ENCODE measurements at places on chromosomes 12 and 14. TPM values are rescaled to one million over a fixed set of nuclear protein-coding genes. Genes with fewer than 3 reads are reported as not detected.
A peak's percentile ranks its signal among the peaks of the same experiment; 100 is the strongest.

The PMCH gene
- total RNA-seq: not detected

The SERPINA1 gene
- 4.9 TPM for total RNA-seq

DNA sequence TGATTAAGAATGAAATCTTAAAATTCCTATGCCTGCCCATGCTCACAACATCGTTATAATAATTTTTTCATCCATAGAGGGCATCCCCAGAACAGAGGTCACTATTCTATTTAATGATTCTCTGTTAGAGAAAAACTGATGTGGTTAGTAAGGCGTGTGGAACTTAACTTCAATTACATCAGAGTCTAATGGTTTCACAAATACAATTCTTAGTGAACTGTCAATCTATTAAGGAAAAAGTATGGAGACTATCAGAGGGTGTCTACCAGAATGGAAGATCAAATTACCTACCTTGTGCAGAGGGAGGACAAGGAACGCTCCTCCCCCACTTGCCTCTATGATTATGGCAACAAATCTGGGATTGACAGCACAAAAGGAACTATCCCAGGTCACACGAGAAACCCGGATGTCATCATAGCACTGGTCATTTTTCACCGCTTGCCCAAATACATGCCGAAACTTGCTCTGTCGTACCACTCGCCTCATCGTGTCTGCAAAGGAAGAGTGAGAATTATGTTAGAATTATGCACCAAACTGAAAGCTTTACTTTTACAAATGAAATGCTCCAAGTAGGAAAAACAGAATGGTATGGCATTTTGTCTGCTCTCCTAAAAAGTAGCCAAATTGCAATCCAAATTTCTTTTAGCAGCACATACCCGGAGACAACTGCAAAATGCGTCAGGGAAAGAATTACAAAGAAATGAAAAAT, 30.3 kb downstream of the CORO1C start:
- H3K36me3 ChIP-seq: no peaks in the 10 kb centered on the region
- H3K27me3 ChIP-seq: no peaks in the 10 kb centered on the region
- H3K4me3 ChIP-seq: no peak overlapping the region
- H3K27ac ChIP-seq: peak overlapping the region; percentile 47

DNA sequence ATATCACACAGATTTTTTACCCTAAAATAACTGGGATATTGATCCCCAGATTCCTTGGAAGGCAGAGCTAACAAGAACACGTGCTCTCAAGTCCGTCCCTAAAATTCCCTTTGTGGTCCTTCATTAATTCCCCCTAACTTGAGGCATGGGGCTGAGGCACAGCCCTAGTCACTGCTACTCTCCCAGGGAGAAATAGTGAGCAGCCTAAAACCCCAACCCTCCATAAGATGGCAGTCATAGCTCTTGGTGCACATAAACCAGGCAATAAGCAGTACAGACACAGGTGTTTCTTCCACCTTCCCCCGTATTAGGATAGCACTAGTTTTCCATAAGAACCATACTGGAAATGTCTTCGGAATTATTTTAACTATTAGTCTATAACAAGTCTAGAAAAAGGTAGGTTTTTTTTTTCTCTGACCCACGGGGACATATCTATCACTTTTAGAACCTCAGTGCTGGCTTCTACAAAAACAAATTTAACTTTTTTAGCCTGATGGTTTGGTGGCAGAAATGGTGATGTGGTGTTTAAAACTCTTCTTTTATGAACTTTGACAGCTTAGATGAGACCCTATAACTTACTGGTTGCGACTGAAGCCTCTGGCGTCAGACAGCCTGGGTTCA, 3.1 kb upstream of the ARHGEF40 start:
- no peak overlapping the region for H3K27ac ChIP-seq
- DNase-seq: no peak
- H3K36me3 ChIP-seq: no peaks in the 10 kb centered on the region
- H3K4me3 ChIP-seq: no peak overlapping the region
- H3K4me1 ChIP-seq: peaks cover 15% of the 10 kb centered on the region

DNA sequence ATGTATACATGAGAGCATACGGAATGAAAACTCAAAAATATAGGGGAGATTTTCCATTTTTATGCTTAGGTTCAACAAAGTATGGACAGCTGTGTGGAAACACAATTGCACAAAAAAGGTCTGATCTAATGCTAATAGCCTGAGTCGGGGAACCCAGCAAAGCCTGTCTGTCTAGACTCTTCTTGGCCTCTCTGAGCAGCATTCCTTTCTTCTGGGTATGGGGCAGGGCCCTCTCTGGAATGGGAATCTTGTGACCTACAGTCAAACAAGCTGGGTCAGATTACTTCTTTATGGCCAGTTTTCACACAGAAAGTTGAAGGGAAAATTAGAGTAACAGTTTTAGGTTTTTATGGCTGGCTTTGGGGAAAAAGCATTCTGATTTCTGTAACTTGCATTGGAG, 534.0 kb upstream of the LMO3 start:
- H3K4me1 ChIP-seq: no peaks in the 10 kb centered on the region
- no peak overlapping the region for H3K27ac ChIP-seq
- DNase-seq: no peak
- no peaks in the 10 kb centered on the region for H3K36me3 ChIP-seq
- no peak overlapping the region for H3K4me3 ChIP-seq

The RPS6KL1 gene
- 15.1 TPM for total RNA-seq

The TMEM121 gene
- 15.7 TPM for total RNA-seq

The FOXG1 gene
- 1.6 TPM for total RNA-seq

GRCh38 chr12:47790676-47791350, 17.8 kb downstream of the SLC48A1 start:
- no peak overlapping the region for H3K27ac ChIP-seq
- H3K4me3 ChIP-seq: no peak overlapping the region
- no peaks in the 10 kb centered on the region for H3K4me1 ChIP-seq
- no peaks in the 10 kb centered on the region for H3K27me3 ChIP-seq

GRCh38 chr14:71592361-71592760, 339.9 kb upstream of the RGS6 start:
- no peak overlapping the region for H3K4me3 ChIP-seq
- no peak for DNase-seq
- H3K27me3 ChIP-seq: no peaks in the 10 kb centered on the region
- H3K27ac ChIP-seq: no peak overlapping the region
- H3K4me1 ChIP-seq: no peaks in the 10 kb centered on the region

- no peak overlapping the region for H3K27ac ChIP-seq
- no peaks in the 10 kb centered on the region for H3K4me1 ChIP-seq
- H3K27me3 ChIP-seq: no peaks in the 10 kb centered on the region
- no peak for DNase-seq
These were observed 35.1 kb downstream of the CCNK start for GRCh38 chr14:99516156-99516870.

DNA sequence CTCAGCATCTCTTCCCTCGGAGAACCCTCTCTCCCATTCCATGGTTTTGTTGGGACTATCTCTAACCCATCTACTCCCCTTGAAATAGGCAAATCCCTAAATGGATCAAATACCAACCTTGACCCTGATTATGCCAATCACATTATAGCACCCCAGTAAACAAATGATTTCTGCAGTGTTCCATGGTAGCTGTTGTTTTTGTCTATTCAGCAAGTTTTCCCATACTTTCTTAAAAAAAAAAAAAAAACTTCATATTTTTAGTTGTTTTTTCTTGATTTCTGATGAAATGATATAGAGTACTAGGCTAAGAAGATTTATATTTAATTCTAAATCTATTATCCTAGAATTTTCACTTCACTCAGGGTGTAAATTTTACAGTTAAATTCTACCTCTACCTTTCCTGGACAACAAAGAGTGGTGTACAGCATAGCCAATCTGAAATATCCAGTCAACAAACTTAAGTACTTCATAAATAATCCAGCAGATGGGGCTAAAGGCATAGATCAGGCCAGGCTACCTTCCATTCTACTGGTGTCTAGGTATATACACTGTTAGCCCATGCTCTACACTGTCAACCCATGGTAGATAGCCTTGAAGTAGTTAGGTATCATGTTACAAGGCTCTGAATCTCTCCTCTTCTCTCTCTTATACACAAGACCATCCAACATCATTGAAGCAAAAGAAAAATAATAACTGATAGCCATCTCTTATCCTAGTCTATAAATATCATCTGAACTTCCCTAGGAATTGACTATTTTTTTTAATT, 82.2 kb downstream of the PLEKHG7 start:
- no peak overlapping the region for H3K4me3 ChIP-seq
- DNase-seq: peak; percentile 22
- no peak overlapping the region for H3K27ac ChIP-seq
- H3K27me3 ChIP-seq: no peaks in the 10 kb centered on the region

GRCh38 chr14:75854111-75854799, 127.5 kb downstream of the TGFB3 start:
- H3K4me1 ChIP-seq: peaks cover 1% of the 10 kb centered on the region
- H3K4me3 ChIP-seq: no peak overlapping the region
- H3K27me3 ChIP-seq: no peaks in the 10 kb centered on the region
- no peaks in the 10 kb centered on the region for H3K36me3 ChIP-seq

DNA sequence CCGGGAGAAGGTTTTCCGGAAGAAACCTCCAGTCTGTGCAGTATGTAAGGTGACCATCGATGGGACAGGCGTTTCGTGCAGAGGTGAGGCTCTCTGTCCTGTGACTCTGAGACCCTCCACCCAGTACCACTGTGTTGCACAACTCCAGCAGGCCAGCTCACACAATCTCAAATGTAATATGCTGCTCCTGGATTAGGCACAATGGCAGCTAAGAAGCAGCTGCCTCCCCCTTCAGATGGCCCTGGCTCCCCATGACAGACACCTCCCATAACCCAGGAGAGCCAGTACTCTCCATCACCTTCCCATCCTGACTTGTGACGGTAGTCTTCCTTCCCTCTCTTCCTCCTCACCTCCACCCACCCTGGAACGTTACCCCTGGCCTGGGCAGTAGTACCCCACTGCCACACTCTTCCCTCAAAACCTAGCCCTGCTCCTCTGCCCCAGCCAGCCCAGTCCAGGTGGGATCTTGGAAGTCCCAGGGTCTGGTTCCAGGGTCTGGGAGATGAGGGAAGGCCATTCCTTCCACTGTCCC, 2.1 kb downstream of the TNS2 start:
- H3K4me1 ChIP-seq: peaks cover 49% of the 10 kb centered on the region
- H3K27ac ChIP-seq: peak overlapping the region; percentile 99
- H3K36me3 ChIP-seq: no peaks in the 10 kb centered on the region
- H3K27me3 ChIP-seq: no peaks in the 10 kb centered on the region
- H3K4me3 ChIP-seq: peak overlapping the region; percentile 52

DNA sequence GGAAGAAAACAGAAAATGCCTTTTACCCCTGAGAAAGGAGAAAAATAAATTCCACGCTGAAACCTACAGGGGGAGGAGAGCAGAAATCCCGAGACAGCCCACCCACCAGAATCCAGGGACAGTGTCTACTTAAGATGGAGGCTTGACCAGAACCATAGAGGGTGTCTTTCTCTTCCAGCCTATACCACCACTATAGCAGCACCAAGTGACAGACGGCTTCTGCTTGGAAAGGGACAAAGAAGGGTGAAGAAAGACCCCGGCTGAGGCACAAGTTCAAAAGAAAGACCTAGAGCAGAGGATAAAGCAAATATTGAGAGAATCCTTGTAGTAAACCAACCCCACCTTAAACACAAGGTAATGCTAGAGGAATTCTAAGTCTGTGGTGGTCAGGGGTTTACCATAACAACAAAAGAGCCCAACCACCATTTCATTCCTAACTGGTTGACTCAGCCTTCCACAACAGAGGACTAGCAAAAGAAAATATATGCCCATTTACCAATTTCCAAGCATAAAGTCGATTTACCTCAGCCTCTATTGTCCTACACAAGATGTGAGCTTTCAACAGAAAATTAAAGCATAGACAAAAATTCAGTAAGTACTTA, 105.3 kb upstream of the FOXG1 start:
- no peak for DNase-seq
- H3K27me3 ChIP-seq: no peaks in the 10 kb centered on the region
- H3K4me1 ChIP-seq: no peaks in the 10 kb centered on the region
- no peak overlapping the region for H3K4me3 ChIP-seq

The DNAJC22 gene
- 4.3 TPM for total RNA-seq

DNA sequence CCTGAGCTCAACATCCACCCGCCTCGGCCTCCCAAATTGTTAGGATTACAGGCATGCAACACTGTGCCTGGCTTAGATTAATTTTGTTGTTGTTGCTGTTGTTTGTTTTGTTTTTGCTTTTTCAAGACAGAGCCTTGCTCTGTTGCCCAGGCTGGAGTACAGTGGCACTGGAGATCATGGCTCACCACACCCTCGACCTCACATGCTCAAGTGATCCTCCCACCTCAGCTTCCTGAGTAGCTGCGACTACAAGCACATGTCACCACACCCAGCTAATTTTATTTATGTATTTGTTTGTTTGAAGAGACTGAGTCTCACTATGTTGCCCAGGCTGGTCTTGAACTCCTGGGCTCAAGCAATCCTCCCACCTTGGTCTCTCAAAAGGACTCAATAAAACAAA, 26.7 kb downstream of the CRY1 start:
- H3K4me1 ChIP-seq: no peaks in the 10 kb centered on the region
- DNase-seq: no peak

DNA sequence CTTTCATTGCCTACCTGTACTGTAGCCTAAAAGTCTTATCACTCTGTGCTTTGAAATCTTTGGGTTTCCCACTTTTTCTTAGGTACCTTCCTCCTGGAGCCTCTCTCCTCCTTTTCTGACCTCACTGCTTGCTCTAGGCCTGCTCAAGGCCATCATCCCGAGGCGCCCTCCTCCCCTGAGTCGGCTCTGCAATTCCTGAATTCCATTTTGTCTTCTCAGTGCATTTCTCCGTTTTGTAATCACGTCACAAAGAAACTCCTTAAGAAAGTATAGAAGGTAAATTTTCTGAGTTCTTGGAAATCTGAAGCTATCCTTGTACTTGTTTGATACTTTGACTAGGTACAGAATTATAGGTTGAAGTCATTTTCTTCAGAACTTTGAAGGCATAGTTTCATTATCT, 25.2 kb downstream of the ZC3H14 start:
- H3K36me3 ChIP-seq: peaks cover 3% of the 10 kb centered on the region
- no peak overlapping the region for H3K4me3 ChIP-seq
- no peak overlapping the region for H3K27ac ChIP-seq
- DNase-seq: no peak
- no peaks in the 10 kb centered on the region for H3K4me1 ChIP-seq

DNA sequence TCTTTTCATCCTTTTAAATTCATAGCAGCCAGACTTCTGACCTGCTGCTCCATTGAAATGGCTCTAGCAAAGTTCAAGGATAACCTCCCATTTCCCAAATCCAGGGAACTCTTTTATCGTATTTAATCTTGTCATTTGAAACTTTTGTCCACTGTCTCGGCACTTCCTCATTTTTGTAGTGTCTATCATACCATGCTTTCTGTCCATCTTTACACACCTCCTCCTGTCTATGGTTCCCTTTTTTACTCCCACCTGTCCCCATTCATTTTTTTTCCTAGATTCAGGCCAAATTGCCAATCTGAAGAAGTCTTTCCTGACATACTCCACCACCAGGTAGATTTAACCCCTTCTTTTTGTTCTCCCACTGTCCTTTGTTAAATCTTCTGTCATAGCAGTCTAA, 31.0 kb downstream of the NFYB start:
- no peaks in the 10 kb centered on the region for H3K27me3 ChIP-seq
- no peaks in the 10 kb centered on the region for H3K4me1 ChIP-seq
- H3K36me3 ChIP-seq: no peaks in the 10 kb centered on the region
- no peak overlapping the region for H3K27ac ChIP-seq
- DNase-seq: no peak
- H3K4me3 ChIP-seq: no peak overlapping the region

GRCh38 chr14:92603309-92604242, 90.0 kb downstream of the RIN3 start:
- no peak overlapping the region for H3K4me3 ChIP-seq
- H3K27me3 ChIP-seq: no peaks in the 10 kb centered on the region
- peak; percentile 52 for DNase-seq

- no peak overlapping the region for H3K4me3 ChIP-seq
- DNase-seq: no peak
- no peaks in the 10 kb centered on the region for H3K36me3 ChIP-seq
- H3K27ac ChIP-seq: no peak overlapping the region
- H3K27me3 ChIP-seq: no peaks in the 10 kb centered on the region
- no peaks in the 10 kb centered on the region for H3K4me1 ChIP-seq
These were observed 9.8 kb upstream of the IQSEC3 start for GRCh38 chr12:56683-57346.
